ENCODE measurements at places on chromosomes 3 and 15.

DNA sequence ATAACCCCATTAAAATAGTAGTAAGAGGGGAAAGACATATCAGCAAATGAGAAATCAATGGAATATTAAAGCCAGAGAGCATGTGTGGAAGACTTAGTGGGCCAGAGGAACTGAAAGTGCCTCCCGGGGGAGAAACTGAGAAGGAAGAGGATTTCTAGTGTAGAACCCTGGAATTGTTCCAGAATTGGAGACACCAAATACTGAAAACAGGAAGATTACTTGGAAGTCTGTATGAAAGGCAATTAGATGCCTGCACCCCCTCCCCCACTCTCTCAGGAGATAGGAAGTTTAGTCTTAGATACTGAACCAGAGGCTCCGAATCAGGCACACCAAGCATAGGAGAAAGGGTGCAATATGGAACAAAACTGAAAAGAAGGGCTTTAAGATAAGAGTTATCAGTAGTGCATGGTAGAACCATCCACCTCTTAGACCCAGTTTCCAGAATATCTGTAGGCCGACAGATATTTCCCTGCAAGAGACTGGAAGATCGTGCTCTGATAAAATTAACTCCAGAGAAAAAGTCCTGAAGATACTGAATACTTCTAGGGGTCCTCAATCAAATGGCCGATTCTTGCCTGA lies 32.4 kb downstream of the KLHL18 start:
- no peak for DNase-seq

GRCh38 chr3:44568561-44568960 lies 13.6 kb downstream of the ZKSCAN7 start:
- DNase-seq = no peak

DNA sequence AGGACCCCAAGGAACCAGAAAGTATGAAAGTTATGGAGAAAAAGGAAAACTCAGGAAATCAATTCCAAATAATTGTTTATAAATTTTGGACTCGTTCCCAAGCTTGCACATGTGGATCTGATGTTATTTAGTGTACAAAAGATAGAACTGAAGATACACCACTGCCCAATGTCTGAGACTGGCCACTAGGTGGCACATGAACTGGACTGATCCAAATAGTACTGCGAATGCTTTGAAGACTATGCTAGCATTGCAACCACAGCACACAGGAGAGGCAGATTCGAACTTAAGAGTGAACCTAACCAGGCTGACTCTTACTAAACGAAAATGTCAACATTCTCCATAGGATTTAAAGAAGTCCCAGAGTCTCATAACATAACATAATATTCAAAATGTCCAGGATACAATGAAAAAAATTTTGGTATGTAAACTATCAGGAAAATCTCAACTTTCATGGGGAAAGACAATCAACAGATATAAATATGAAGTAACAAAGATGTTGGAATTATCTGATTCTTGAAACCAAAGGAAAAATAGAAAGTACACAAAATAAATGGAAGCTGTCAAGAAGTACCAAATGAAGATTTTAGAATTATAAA lies 596.7 kb downstream of the FGF12 start:
- no peak for DNase-seq

GRCh38 chr3:156135921-156136638 lies 15.7 kb downstream of the KCNAB1 start:
- DNase-seq = no peak

DNA sequence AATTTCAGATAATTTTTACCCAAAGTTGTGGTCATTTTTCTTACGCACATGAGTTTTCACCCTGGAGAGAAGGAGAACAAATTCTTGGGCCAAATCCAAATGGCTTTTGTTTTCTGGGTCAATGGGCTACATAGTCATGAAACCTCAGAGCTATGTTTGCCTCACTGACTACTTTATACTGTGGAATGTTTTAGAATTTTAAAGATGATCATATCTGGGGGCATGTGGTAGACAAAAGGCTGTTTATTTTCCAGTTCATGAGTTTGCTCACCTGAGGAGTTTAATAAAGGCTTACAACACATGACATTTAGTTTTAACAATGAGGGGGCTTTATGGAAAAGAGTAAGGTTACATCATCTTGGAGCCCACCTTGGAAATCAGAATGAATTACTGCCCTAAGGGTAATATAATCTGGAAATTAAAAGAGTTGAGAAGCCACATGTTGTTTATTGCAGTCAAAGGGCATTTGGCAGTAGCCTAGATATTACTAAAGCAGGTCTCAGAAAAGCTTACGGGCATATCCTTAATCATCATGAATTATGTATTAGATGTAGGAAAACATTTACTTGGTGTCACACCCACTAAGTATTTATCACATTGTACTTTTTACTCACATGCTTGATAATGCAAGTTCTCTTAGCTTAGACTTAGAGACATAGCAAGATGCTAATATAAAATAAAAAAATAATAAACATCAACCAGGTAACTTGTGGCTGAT lies 466.1 kb downstream of the EDEM1 start:
- no peak for DNase-seq

GRCh38 chr15:68576235-68576892 lies 2.4 kb upstream of the CORO2B start:
- no peak for DNase-seq

- no peak for DNase-seq
Measured at GRCh38 chr15:84611631-84612030, 10.8 kb downstream of the ZSCAN2 start.

GRCh38 chr15:45456212-45457106 lies 66.1 kb downstream of the SLC30A4 start:
- DNase-seq = peak; percentile 60

GRCh38 chr3:12192173-12192572 lies 33.5 kb upstream of the TIMP4 start:
- DNase-seq = no peak

DNA sequence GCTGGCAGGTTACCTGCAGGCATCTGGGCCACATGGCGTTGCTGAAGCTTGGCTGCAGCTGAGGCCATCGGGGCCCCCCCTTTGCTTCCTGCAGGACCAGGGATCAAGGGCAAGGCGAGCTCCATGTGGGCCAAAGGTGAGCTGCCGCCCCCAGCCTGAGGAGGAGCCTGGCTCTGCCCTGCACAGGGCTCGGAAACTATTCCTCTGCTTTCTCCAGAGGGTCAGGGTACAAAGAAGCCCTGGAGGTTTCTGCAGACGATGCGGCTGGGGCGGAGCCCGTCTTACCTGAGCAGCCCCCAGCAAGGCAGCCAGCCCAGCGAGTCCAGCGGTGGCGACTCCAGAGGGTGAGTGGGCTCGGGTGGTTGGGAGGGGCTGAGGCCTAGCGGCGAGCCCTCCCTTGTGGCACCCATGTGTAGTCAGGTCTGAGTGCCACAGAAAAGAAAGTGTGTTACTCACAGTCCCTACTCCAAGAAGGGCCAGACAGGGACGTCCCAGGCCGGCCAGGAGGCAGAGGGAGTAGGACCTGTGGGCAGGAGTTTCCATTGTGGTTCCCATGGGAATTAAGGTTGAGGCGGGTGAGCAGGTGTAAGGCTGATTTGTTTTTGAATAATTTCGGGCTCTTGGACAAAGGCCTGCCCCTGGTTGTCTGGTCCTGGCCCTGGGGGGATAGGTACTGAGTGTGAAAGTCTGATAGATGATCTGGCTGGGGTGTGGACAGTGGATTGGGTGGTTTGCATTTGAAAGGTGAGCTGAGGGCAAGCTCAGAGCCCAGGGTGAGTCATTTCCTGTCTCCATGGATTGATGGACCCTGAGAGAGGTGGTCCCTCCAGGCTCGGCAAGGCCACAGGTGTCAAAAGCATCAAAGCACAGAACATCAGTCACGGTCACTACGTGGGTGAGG lies 25.4 kb downstream of the CFAP100 start:
- DNase-seq = no peak

GRCh38 chr3:194585880-194586281 lies 47.3 kb downstream of the TMEM44 start:
- DNase-seq = no peak

- DNase-seq = no peak
Measured at GRCh38 chr3:109944836-109945235, 607.5 kb upstream of the DPPA4 start.
